ENCODE measurements at places on chromosomes 2 and 18.

GRCh38 chr2:85578243-85579180 is 1.1 kb downstream of the VAMP8 start:
- no peak for DNase-seq

- no peak for DNase-seq
Measured at GRCh38 chr2:54894467-54894866, 155.8 kb downstream of the RTN4 start.

GRCh38 chr2:150595803-150596470 is 108.5 kb upstream of the RND3 start:
- DNase-seq, result no peak

- no peak for DNase-seq
Measured at GRCh38 chr18:10401930-10402329, 52.5 kb upstream of the APCDD1 start.
